Fibroblast of lung (primary cell): ENCODE measurements at places on chromosomes 12 and 14. TPM values are rescaled to one million over a fixed set of nuclear protein-coding genes. Genes with fewer than 3 reads are reported as not detected.
A peak's percentile ranks its signal among the peaks of the same experiment; 100 is the strongest.

DNA sequence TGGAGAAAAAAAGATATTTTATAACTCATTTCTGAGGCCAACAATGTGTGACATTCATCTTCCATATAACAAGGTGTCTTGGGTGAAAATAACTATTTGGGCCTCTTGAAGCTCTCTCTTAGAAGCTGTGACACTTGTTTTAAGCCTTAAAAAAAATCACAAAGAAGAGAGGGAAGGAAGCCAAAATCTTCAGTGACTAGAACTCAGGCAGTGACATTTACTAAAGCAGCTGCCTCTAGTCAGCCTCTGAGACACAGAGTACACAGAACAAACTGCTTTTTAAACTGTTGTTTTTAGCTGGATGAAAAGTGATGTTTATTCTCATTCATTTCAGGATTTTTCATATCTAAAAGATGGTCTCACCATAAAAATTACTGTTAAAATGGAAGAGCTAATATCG is 793.6 kb downstream of the GALC start:
- DNase-seq, result no peak

DNA sequence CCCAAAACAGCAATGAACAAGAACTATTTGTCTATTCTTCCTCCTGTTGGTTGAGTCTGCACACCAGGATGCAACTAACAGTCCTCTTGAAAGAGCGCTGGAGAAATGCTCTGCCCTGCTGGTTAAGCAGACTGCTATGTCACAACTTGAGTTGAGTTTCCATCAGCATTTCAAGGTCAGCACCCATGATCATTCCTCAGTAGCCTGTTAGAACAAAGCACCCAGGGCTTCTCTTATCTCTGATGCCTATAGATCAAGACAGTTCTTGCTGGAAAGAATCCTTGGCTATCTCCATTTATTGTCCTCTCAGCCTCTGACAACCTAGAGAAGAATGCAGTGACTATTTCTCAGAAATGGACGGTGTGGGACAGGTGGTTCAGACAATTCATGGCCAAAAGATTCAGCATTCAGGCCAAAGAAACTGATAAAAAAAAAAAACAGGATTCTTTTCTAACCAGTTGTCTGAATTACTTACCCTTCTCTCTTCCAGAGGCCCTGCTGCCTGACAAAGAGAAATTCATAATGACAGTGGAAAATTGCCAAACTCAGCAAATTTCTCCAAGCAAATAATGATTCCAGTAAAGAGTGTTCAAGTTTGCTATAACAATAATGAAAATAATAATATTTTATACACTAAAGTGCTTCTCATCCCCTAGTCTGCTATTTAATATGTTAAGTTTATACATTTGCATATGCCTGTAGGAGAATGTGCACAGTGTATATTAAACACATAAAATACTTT is 306.7 kb downstream of the EMP1 start:
- DNase-seq, result no peak

GRCh38 chr14:50045039-50045711 is 71.2 kb downstream of the VCPKMT start:
- peak; percentile 84 for DNase-seq

- DNase-seq, result no peak
Observed at GRCh38 chr12:119071176-119071575, 89.8 kb downstream of the SRRM4 start.

The DLK1 gene
- not detected in 2 replicates for total RNA-seq

The GLIPR1L1 gene
- total RNA-seq, result under 0.01 TPM in 1 of 2 replicates, not detected in the other

- DNase-seq, result no peak
Observed at GRCh38 chr12:71125515-71125914, 32.3 kb downstream of the TSPAN8 start.

The RNASE3 gene
- total RNA-seq, result not detected in 2 replicates

DNA sequence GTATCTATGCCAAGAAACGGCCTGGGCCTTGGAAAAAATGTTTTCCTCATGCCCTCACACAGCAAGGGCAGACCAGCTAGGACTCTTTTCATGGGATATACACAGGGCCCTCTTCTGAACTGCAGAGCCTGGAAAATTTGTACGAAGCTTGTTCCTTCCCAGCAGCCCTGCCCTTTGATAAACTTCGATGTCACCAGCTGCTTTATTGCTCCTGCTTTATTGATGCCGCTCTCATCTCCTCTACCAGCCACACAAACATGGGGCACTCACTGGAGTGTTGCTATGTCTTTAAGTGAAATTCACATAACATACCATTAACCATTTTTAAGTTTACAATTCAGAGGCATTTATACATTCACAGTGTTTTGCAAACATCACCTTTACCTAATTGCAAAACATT is 197.9 kb downstream of the KTN1 start:
- DNase-seq, result no peak

DNA sequence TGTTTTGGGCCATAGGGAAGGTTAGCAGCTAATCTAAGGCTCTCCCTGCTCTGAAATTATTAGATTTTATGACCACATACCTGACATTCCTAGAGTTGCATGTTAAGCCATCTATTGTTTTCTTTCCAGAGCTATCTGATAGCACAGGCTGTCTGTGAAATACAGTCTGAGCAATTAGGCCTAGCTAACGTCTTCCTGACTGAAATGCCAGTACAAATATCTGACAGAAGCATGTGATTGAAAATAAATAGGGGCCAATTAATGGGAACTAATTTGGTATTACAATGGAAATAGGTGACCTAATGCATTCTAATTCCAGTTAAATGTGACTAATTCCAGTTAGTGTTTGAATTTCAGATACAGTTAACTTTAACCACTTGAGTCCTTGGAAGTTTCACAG is 115.2 kb downstream of the C12orf75 start:
- DNase-seq, result no peak

The BATF gene
- total RNA-seq, result 0.50 and 0.51 TPM in 2 replicates

DNA sequence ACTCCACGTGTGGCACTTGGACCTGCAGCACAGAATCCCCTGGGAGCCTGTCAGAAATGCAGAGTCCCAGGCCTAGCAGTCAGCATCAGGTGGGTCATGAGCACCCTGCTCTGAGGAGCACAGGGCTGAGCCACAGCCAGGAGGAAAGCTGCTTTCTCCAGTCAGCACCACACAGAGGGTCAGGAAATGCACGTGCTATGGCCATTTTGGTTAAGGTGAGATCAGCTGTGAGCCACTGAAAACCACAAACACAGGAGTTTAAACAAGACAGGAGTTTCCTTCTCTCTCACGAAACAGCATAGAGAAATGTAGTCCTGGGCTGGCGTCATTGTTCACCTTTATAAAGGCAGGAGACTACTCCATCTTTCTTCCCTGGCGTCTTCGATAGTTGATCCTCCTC is 204.5 kb upstream of the SFSWAP start:
- no peak for DNase-seq

GRCh38 chr14:65052832-65053231 is 49.5 kb downstream of the MAX start:
- DNase-seq, result no peak

The TMEM119 gene
- total RNA-seq, result 132 and 358 TPM in 2 replicates

DNA sequence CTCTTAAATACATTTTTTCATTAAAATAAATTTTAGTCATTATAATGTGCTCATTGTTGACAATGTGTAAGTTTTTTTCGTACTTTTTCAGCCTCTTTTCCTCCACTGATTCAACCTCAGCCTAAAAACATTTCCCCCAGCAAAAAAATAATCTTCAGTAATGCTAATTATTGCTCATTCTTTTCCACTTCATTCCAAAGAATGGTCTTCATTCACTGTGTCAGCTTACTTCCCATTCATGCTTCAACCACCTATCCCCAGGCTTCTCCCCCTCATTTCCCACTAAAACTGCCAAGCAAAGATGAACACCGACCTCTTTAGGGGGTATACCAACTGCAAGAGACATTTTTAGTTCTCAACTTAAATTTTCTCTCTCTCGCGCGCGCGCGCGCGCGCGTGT is 2.7 kb upstream of the IPO8 start:
- DNase-seq, result no peak

- no peak for DNase-seq
Observed at GRCh38 chr12:49942921-49943624, 7.5 kb upstream of the AQP2 start.

DNA sequence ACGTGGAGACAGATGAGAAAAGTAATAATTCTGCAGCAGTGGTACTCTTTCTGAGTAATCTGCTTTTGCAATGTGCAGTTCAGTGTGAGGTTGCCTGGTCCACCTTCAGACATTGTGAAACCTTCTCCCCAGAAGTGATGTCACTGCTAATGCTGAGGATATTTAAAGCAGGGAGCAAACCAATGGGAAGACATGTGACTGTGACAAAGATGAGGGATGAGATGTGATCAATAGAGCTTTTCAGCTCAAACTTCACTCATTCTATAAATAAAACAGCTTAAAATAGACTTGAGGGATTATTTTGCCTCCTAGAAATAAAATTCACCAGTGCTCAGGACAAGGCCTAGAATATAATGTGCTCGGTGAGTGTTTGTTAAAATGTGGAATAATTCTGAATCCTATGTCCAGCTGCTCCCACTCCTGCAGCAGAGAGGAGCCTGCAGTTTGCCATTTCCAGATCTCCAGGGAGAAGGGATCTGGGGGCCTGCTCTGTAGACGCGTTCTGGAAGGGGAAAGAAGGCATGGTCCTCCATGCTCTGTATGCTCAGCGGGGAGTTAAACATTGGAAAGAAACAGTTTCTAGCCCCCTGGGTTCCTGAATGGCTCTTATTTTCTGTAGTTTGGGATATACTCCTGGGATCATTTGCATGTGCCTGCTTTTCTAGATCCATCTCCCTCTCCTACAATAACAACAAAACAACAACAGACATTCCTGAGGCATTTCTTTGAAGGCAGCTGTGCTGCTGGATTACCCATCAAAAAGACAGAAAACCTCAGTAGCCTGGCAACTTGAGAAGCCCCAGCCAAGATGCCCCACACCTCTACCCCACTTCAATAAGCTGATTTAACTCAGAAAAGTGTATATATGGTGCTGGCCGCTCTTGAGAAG is 8.9 kb downstream of the SLC7A8 start:
- peak; percentile 40 for DNase-seq

The TMPRSS12 gene
- not detected in 2 replicates for total RNA-seq

The KRT80 gene
- under 0.01 and 0.17 TPM in 2 replicates for total RNA-seq

The ABHD12B gene
- total RNA-seq, result under 0.01 TPM in 2 replicates

- DNase-seq, result peak; percentile 82
Observed at GRCh38 chr14:54610051-54610977, 43.4 kb downstream of the SAMD4A start.

DNA sequence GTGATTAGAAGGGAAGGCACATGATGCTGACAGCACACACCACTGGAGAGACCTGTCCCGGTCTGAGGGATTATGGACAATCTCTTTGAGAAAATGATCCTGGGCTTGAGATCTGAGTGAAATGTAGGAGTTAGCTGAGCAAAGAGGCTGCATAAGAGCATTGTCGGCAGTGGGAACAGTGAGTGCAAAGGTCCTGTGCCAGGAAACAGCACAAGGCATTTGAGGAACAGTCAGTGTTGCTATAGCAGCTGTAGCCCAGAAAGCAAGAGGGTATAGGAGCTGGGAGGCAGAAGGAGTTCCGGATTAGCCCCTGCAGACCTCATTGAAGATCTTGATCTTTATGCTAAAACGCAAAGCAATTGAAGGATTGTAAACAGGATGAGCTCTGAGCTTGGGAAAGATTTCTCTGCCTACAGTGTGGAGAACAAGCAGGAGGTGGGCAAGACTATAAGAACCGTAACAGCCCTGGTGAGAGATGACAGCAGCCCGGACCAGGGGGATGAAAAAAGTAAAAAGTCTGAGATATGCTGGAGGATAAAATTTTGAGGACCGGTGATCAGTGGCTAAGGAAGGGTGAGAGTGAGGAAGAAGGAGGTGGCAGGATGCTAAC is 28.5 kb downstream of the CFL2 start:
- no peak for DNase-seq
